ENCODE measurements at places on chromosomes 5 and 9.
A peak's percentile ranks its signal among the peaks of the same experiment; 100 is the strongest.

DNA sequence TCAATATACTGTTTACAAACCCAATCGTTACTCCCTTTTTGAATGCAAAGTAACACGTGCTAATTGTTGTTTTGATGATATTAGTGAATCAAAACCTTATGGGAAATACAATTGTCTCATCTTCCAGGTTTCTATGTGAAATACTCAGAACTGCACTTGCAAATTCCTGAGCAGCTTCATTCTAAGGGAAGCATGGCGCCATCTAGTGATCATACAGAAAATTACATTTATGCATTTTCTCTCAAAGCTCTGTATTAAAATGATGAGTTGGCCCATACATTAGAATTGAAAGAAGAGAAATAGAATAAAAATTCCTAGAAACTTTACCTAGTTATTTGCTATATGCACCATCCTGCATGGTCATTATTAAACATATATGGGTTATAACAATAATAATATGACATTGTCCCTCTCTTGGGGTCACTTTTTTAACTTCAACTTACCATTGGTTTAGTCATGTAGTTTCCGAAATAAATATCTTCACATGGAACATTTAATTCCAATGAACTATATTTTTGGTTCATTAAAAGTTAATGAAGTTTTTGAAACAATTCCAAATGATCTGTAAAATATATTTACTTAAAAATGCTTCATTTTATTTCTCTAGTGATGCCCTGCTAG, 220.0 kb downstream of the PDE4D start:
- DNase-seq, result no peak

GRCh38 chr5:122121479-122122465, 7.6 kb upstream of the ZNF474 start:
- DNase-seq, result no peak

DNA sequence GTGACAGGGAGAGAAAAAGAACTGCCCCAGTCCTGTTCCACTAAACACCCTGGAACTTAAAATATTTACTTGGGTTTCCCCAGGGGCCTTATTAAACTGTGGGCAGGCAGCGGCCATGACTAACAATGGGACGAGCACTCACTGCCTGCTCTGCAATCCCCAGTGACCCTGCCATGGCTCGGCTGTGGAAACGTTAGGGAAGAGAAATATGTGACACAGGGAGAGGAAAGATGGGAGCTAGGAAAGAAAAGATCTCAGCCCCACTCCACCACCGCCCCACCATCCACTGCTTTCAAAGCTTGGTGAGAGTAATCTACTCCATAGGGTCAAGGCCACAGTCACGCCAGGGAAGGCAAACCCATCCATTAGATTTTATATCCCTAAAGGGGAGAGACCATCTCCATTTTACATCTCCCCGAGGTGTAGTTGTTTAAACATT, 117.6 kb downstream of the EFNA5 start:
- DNase-seq, result peak; percentile 82

- no peak for DNase-seq
These were observed 76.5 kb downstream of the PHF2 start for GRCh38 chr9:93652604-93653592.

DNA sequence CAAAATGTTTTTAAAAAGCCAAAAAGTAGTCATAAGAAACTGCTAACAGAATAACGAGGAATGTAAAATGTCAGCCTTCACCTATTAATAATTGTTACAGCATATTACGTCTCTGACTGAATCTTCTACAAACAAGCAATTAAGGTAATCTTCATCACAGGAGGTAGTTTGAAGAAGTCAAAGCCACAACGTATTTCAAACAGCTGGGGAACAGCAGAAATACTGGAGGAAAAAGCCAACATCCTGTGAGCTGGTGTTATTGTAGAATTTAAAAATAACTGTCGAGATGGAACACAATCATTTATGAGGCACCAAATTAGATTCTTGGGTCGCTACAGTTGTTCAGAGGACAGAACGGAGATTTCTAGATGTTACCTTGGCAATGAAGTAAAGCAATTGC, 450.5 kb downstream of the AGTPBP1 start:
- DNase-seq, result no peak

DNA sequence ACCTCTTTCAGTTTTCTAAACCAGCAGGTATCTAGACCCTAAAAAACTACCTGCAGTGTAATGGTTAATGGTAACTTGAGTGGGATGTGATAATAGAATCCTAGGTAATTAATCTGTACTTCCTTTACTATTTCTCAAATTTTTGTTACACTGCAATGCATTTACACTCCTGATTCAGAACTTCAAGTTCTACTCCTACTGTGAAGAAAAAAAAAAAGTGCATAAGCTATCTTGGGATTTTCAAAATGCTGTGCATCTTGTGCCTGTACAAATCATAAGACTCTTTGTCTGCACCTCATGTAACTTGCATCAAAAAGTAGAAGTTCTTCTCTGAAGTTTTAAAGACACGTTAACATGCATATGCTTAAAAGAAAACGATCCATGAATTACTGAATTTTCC, 554.1 kb downstream of the CETN3 start:
- no peak for DNase-seq
